ENCODE measurements at places on chromosomes 6 and 20. TPM values are rescaled to one million over a fixed set of nuclear protein-coding genes. Genes with fewer than 3 reads are reported as not detected.

Gene COX7A2
- total RNA-seq = 495 TPM

Gene DTNBP1
- total RNA-seq = 19.2 TPM

Gene CCM2L
- not detected for total RNA-seq

Gene TNFRSF6B
- not detected for total RNA-seq

Gene FBXL4
- 13.1 TPM for total RNA-seq

Gene NKAIN4
- not detected for total RNA-seq

Gene GRM1
- total RNA-seq = not detected

Gene ZFP57
- 2.7 TPM for total RNA-seq

Gene SEMG1
- total RNA-seq = not detected

Gene TRIM10
- 0.05 TPM for total RNA-seq

Gene ACTL10
- 3.7 TPM for total RNA-seq

Gene SPDEF
- total RNA-seq = not detected

Gene MOG
- not detected for total RNA-seq

Gene POU5F1
- not detected for total RNA-seq

Gene MAS1
- total RNA-seq = not detected

Gene TULP1
- total RNA-seq = not detected

DNA sequence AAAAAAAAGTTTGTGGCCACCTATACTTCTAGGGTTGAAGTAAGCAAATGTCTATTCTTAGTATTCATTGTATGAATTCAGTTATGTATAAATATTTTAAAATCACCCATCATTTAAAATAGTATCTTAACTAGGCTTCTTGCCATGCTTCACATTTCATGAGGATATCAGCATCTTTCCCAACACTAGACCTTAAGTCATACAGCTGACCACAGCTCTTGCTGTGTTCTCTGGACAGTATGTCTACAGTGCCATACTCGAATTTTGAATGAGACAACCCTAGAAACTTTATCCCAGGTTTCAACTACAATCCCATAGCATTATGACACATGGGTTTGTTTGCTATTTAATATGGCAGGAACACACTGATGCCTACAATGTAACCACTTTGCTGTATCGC, 5.2 kb downstream of the TXNDC5 start:
- DNase-seq = no peak

- no peak for DNase-seq
Measured at GRCh38 chr20:16158090-16158975, 414.9 kb downstream of the KIF16B start.

DNA sequence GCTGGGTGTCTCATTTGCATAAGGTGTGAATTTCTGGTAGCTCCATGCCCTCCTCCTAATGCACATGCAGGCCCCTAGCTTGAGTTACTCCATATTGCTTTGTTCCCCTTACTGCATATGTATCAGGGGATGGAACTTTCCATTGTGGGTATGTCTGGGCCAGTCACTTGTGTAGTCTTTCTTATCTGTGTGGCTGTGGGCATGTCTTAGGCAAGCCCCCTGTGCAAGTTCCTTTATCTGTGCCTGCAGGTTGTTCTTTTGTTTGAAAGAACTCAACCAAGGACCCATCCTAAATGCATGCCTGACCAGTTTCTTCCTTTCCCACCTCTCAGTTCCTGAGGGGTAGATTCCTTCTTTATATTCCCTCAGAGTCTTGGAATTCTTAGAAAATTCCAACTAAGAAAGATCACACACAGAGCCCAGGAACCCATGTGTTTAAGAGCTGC, 23.6 kb downstream of the MBOAT1 start:
- DNase-seq = no peak

DNA sequence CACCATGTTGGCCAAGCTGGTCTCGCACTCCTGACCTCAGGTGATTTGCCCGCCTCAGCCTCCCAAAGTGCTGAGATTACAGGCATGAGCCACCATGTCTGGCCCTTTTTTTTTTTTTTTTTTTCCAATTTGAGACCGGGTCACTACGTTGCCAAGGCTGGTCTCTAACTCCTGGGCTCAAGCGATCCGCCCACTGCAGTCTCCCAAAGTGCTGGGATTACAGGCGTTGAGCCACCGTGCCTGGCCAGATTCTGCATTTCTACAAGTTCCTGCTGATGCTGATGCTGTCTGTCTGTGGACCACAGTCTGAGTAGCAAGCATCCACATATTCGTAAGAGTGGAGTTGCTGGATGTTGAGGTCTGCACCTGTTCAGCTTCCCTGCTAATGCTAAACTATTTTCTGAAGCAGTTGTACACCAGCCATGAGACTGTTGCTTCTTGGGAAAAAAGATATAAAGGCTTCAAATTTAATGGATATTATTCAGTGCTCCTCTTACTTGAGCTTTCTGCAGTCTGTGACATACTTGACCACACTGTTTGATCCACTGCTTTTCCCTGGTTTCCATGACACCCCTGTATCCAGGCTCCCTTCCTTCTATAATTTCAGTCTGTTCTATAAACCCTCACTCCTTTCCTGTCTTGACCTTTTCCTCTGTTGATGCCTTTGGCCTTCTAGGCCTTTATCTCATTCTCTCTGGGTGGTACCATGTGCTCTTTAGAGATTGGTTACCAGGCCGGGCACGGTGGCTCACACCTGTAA, 10.1 kb upstream of the ZBTB12 start:
- DNase-seq = no peak

GRCh38 chr6:11705069-11705468, 73.5 kb downstream of the ADTRP start:
- no peak for DNase-seq

GRCh38 chr20:34242879-34243278, 1.7 kb downstream of the ASIP start:
- DNase-seq = no peak

- no peak for DNase-seq
Measured at GRCh38 chr20:17902531-17903083, 66.0 kb downstream of the SNX5 start.

- no peak for DNase-seq
Measured at GRCh38 chr6:160082627-160083026, 39.0 kb upstream of the SLC22A1 start.

- DNase-seq = no peak
Measured at GRCh38 chr6:169960886-169961611, 209.6 kb downstream of the ERMARD start.

GRCh38 chr6:170295510-170296422, 4.9 kb upstream of the DLL1 start:
- DNase-seq = no peak

GRCh38 chr6:43855247-43855646, 85.2 kb downstream of the VEGFA start:
- DNase-seq = no peak

- no peak for DNase-seq
Measured at GRCh38 chr20:17369506-17369905, 142.7 kb downstream of the PCSK2 start.

DNA sequence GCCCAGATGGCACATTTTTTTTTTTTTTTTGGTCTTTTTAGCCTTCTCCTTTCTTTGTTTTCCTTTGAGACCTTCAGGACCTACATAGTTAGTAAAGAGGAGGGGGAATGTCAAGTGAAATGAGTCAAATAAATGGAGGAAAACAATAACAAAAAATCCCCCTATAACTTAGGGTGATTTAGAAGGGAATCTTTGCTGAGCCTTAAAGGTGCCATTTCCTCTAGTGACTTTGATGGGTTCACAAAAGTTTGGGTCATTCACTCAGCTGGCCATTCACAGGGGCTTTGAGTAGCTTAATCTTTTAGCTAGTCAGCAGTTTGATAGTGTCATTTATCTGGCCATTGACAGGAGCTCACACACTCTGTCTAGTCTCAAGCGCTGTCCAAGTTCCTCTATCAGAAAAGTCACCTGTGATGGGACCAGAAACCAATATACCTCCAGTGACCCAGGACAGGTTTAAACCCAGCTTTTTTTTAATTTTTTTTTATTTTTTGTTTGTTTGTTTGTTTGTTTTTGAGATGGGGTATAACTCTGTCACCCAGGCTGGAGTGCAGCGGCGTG, 275.1 kb upstream of the PRDM1 start:
- no peak for DNase-seq

- DNase-seq = no peak
Measured at GRCh38 chr20:35702824-35703695, 3.9 kb downstream of the ROMO1 start.

DNA sequence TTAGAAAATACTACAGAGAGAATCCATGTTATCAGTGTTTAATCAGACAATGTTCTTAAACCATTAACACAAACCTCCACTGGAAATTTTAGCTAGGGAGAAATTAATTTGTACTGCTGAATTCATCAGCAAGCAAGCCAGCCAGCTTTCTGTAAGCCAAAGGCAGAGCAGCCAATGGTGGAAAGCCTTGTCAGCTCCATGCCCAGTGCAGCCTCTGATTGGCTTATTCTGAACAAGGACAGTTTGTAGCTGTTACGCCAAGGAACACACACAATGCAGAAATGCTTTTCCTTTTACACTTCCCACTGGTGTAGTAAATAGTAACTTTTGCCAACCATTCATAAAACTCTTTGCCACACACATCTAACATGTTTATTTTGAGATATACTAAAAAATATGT, 265.0 kb downstream of the TENT5A start:
- no peak for DNase-seq

DNA sequence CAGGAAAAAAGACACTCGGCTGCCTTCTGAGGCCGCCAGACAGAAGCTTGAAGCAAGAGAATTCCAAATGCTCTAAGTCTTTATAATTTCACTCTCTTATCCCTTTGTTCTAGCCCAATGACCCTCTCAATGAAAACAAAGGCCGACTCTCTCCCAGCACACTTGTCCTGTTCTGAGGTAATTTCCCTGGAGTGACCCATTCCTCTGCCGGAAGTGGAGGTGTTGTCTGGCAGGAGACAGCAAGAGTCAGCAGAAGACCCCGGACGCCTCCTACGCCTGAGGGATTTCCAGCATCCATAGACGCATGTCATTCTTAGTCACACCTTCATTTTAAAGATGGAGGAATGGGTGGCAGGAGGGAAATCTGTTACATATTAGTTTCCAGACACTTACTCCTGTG, 110.3 kb downstream of the SOD2 start:
- DNase-seq = no peak

DNA sequence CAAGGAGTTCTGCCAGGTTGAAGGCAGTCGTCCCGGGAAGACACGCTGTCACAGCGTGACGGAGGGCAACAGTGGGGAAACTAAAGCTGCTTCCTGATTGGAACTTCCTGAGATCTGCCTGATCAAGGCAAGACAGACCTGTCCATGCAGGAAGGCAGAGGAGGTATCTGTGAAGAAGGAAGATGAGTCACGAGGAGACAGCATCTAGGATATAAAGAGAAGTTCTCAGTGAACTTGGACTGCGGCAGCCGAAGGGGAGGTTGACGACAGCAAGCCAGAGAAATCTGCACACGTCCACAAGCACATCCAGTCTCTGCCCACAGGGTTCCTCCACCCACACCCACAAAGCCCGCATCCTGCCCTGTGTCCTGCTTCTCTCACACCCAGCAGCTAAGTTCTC, 38.6 kb downstream of the PREP start:
- no peak for DNase-seq

DNA sequence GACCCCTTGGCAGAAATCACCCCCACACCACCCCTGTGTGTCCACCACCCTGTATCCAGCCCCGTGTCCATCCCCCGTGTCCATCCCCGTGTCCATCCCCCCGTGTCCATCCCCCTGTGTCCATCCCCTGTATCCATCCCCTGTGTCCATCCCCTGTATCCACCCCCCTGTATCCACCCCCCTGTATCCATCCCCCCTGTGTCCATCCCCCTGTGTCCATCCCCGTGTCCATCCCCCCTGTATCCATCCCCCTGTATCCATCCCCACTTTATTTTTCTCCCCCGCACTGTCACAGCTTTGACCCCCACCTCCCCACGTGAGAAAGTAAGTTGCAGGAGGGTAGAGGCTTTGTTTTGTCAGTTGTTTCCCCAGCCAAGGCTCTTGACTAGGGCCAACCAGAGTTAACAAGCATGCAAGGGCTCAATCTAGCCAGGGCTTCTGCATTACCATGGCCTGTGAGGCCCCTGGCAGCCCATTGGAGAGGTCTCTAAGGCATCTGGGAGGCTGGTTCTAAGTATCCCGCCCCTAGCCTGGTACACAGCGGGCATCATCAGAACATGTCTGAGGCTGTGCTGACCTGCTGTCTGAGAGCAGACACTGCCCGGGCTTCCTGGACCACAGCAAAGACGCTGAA, 18.1 kb upstream of the SIRPA start:
- no peak for DNase-seq

- DNase-seq = no peak
Measured at GRCh38 chr6:84791233-84791632, 26.8 kb upstream of the TBX18 start.

DNA sequence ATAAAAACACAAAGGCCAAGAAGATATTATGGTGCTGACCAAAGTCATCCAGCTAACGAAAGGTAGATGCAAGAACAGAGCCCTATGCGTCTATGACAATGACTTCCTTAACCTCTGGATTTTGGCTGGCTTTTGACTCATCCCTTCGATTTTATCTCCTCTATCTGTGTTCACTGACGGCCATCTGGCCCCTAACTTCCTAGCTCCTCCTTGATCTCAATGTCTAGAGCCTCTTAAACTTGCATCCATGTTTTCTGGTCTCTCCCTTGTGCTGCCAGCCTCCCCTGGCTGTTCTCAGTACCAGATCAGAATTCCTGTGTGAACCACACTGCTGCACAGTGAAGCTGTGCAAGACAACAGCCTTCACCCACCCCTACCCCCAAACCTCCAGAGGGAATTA, 452.9 kb downstream of the UTRN start:
- DNase-seq = no peak

GRCh38 chr6:138331984-138332383, 45.7 kb upstream of the SMIM28 start:
- DNase-seq = no peak

DNA sequence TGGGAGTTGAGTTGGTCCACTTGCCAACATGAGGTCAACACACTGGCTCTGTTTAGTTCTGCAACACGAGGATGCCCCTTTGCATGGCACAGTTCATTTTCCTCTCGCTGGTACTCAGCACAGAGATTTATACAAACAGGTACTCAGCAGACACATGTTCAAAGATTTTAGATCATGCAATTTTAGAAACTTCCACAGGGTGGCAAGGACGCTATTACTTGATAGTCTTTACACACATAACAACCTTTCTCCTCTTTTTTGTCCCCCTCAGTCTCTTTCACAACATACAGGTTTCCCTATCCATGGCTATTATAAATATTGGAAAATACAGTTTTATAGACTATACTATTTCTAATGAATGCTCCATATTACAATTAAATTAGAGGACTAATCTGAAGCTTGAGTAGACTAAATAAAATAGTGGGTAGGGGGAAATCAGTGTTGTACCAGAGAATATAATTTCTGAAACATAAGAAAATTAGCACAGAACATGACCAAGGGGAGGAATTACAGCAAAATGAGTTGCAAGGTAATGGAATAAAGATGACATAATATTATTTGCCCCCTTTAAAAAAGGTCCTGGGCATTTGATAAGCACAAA, 331.8 kb upstream of the BTBD3 start:
- no peak for DNase-seq

DNA sequence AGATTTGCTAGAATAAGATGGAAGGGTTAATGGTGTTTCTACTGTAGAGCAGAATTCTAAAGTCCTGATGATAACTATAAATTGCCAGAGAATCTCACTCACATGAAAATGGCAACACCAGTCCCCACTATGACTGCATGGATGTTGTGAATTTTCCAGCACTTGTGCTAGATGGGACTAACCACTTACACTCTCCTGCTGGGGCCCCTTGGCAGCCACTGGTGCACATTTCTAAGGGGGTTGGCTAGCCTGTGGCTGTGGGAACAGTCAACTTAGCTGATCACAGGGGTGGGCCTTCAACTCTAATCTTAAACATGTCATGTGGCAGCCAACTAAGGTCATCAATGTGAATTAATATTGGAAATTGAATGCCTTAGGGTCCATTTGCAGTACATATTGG, 271.2 kb downstream of the PHACTR1 start:
- DNase-seq = no peak

Measured in activated T-helper 1 cell treated with anti-CD3 and anti-CD28 coated beads, Interleukin-12 subunit alpha, Interleukin-12 subunit beta, Interleukin-2, Interleukin-4 antibody, amounts not matched to agents 30 ng/mL and 10 ng/mL and 1 ng/mL, durations not matched to agents 14 hours and 24 hours and 36 hours (primary cell).